ENCODE measurements at places on chromosomes 4 and X. TPM values are rescaled to one million over a fixed set of nuclear protein-coding genes. Genes with fewer than 3 reads are reported as not detected.

Gene C4orf50
- polyA plus RNA-seq, result 0.01 TPM

Gene LRIT3
- polyA plus RNA-seq, result 0.37 TPM

DNA sequence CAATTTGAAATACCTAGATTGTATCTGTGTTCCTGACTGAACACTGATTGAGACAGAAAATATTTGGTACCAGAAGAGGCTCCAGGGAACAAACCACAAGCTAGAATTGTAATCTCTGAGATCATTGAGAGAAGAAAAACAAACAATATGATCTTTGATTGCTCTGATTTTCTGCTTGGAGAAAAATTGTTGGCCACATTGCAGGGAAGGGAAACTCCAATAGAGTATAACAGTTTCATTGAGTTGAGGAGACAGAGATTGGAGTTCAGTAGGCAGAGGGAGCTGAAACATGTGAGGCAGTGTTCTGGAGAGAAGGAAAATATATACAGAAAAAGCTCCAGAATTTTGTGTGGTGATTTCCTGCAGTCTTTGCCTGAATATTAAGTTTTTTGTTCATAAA lies 158.2 kb downstream of the C4orf33 start:
- DNase-seq, result no peak

DNA sequence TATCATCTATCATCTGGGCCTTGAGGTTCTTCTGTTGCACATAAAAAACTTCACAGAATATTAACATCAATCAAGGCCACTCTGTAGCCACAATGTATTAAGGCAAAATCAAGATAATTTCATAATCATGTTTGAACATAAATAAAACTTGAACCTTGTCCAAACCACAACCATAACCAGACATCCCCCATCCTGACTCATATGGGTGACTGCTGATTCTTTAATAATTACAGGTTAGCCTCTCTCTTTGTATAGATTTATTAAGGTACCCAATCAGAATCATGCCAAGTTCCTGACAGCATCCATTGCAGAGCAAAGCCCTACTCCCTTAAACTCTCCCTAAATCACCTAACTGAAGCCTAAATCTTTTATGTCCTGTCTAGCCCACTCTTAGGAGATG lies 16.7 kb upstream of the AREG start:
- no peak for DNase-seq

Gene SYNPO2
- polyA plus RNA-seq, result 17.6 TPM

Gene TAF7L
- polyA plus RNA-seq, result 0.44 TPM

Gene ETDA
- polyA plus RNA-seq, result not detected

GRCh38 chrX:39969099-39969818 lies 128.5 kb downstream of the BCOR start:
- DNase-seq, result no peak

DNA sequence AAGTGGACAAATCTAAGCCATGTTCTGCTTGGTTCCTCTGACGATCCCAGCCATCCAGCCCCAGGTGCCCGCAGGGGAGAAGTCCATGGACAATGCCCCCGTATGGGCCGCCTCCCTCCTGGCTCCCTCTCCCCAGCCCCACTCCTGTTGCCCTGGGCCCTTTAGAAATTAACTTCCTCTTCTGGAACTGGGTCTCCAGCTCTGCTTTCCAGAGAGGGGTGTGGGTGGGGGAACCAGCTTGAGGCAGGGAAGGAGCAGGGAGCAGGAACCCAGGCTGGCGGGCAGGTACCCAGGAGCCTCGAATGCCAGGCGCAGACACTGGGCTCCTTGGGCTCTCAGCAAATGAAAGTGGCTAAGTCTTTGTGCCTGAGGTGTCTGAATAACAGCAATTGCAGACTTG lies 12.7 kb upstream of the ABLIM2 start:
- DNase-seq, result no peak

GRCh38 chr4:126991965-126992364 lies 640.8 kb upstream of the INTU start:
- no peak for DNase-seq

Gene PLXNB3
- 1.7 TPM for polyA plus RNA-seq

All from right renal cortex interstitium (tissue), 3 donors.